ENCODE measurements at places on chromosomes 11 and 22.

GRCh38 chr11:9799886-9800285, 136.0 kb downstream of the SWAP70 start:
- no peak for DNase-seq

- DNase-seq: no peak
These were observed 38.2 kb downstream of the ADAMTS8 start for GRCh38 chr11:130390071-130390758.

DNA sequence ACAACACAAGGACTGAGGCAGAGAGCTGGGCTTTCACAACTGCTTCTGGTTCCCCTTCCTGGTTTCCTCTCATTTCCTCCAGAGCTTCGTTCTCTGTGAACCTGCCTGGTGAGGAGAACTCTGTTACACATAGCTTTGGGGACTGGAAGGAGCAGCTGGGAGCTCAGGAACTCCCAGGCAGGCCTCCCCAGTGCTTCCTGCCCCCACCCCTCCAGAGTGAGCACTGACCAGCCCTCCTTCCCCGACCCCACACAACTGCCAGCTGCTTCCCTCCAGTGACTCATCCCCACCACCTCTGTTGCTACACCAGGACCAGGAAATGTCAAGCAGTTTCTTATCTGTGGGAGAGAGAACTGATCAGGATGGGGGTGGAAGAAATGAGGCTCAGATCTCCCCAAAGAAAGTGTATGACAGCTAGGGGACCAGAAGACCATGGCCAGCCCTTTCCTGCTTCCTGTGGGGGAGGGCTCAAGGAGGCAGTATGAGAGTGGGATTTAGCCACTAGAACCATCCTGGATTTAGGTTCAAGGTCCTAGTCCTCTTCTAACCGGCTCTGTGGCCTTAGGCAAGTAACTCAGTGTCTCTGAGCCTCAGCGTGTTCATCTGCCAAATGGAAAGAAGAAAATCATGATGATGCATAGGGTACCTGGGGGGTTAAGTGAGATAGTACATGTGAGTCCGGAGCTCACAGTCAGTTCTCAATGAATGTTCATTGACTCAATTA, 4.5 kb upstream of the TP53I11 start:
- no peak for DNase-seq

DNA sequence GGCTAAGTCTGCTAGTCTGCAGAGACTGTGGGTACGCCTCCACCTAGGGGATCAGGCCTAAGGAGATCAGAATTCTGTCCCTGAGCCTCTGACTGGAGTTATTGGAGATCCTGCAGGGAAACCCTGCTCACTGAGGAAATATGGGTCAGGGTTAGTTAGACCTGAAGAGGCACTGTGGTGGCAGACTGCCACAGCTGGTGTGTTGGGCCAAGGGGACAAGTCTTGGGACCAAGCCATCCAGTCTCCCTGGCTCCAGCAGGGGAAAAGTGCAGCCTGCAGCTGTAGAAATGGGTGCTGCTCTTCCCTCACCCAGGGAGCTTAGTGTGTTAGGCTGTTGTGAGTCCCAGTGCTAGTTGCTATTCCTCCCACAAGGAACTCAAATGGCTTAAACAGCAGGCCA, 334.8 kb upstream of the LARGE1 start:
- DNase-seq: no peak

DNA sequence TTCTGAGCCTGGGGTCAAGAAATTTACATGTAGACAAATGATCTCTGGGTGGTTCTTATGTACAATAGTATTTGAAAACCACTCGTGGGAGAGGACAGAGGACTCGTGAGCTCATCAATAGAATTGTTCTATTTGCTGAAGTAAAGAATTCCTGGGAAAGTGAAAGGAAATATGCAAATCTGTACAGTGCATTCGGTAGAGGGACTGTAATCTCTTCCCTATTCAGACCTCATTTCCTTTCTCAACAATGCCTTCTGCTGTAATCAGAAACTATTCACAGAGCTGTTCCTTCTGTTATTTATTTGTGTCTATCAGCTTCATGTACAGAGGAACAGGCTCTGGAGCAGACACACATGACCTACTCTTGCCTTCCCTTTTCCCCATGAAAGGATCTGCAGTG, 709.4 kb upstream of the KIRREL3 start:
- DNase-seq: no peak

GRCh38 chr11:122096272-122097112, 19.5 kb downstream of the BLID start:
- DNase-seq: no peak

- no peak for DNase-seq
These were observed 485 bp downstream of the KCNJ4 start for GRCh38 chr22:38454353-38455075.

Data from NCI-H1436 (cell line).